Fibroblast of lung (primary cell): ENCODE measurements at places on chromosomes 7 and 10. TPM values are rescaled to one million over a fixed set of nuclear protein-coding genes. Genes with fewer than 3 reads are reported as not detected.

DNA sequence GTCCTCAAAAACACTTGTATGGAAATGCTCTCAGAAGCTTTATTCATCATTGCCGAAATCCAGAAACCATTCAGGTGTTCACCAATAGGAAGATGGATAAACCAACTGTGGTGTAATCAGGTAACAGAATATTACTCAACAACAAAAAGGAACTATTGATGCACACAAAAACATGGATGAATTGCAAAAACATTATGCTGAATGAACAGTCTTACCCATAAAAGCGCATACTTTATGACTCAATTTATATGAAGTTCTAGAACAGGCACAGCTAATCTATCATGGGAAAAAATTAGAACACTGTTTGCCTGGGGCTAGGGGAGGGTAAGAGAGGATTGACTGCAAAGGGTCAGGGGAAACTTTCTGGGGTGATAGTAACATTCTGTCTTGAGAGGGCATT, 26.9 kb upstream of the GSAP start:
- no peak for DNase-seq

DNA sequence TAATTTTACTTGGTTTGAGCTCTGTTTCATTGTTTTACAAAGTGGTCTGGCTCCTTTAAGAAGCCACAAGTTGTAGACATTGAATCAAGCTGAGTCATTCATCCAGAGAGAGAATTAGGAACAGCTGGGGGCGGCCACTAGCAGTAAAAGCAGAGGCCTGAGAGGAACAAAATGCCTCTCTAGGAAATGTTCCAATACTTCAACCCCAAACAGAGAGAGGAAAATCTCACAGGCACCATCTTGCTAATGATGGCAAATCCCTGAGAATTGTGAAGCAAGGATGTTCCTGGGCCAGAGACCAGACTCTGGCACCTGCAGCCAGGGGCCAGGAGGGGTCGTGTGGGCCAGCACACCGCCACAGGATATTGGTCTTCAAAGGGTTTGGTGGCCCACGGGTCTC, 26.5 kb upstream of the TRIL start:
- peak; percentile 92 for DNase-seq

- DNase-seq: no peak
Measured at GRCh38 chr7:47661051-47661714, 79.3 kb upstream of the TNS3 start.

The VSTM2A gene
- polyA plus RNA-seq: not detected in 2 replicates

The ENKUR gene
- polyA plus RNA-seq: 0.06 TPM in 1 of 2 replicates, not detected in the other

GRCh38 chr7:23213755-23214154, 31.9 kb downstream of the NUP42 start:
- DNase-seq: no peak

GRCh38 chr10:121309164-121309563, 289.1 kb downstream of the FGFR2 start:
- DNase-seq: no peak

- DNase-seq: no peak
Measured at GRCh38 chr10:127527891-127528290, 21.2 kb upstream of the NPS start.

GRCh38 chr7:33351709-33352108, 222.3 kb downstream of the BBS9 start:
- DNase-seq: no peak
